Suppressor macrophage (primary cell): ENCODE measurements at places on chromosomes 3 and 15.
A peak's percentile ranks its signal among the peaks of the same experiment; 100 is the strongest.

DNA sequence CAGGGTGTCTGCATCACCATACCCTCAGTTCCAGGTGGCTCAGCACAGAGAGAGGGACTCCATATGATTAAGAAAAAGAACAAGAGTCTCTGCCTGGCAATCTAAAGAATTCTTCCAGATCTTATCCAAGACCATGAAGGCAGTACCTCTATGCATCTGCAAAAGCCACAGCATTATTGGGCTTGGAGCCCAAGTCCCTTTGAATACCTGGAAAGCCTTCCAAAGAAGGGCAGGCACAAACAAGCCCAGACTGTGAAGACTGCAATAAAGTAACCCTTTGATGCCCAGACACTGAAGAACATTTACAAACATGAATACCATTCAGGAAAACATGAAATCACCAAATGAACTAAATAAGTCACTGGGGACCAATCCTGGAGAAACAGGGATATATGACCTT, 60.9 kb upstream of the DIPK2A start:
- no peak for DNase-seq

- DNase-seq: peak; percentile 19
These were observed 1.0 kb downstream of the RFX7 start for GRCh38 chr15:56242576-56243162.

DNA sequence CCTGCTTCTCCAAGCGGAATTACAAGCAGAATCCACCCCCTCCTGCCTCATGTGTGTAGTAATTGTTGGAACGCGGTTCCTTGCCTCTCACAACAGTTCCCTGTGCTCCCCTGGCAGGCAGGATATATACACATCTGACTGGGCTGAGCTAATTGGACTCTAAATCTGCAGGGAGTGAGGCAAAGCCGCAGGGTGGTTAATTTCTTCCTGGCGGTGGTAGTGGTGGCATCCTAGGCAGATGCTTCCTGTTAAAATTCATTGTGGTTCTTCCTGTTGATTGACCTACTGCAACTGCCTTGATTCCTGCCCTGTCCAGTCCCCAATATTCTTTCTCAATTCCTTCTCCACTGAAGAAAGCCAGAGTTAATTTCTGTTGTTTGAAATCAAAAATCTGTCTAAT, 202.9 kb upstream of the PROK2 start:
- peak; percentile 56 for DNase-seq

DNA sequence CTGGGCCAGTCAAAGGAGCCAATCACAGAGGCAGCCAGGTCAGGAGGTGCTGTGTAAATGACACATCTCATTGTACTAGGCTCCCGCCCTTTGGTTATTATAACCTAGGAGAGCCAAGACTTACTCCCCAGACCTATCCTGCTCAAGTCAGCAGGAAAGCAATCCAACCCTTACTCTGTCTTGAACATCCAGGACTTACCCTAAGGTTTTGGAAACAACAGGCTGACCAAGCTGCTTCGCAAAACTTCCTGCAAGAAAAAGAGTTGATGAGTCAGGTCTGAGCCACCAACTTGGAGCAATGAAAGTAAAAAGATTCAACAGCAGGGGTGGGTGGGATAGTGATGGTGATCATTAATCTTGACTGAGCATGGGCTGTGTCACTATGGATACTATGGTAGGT, 144.4 kb downstream of the MYLK start:
- DNase-seq: no peak

- peak; percentile 11 for DNase-seq
These were observed 23.0 kb upstream of the ANP32A start for GRCh38 chr15:68843425-68844311.

- peak; percentile 21 for DNase-seq
These were observed 37.2 kb downstream of the ABHD5 start for GRCh38 chr3:43727930-43728329.

GRCh38 chr3:183114384-183115178, 15.3 kb upstream of the MCCC1 start:
- peak; percentile 40 for DNase-seq

DNA sequence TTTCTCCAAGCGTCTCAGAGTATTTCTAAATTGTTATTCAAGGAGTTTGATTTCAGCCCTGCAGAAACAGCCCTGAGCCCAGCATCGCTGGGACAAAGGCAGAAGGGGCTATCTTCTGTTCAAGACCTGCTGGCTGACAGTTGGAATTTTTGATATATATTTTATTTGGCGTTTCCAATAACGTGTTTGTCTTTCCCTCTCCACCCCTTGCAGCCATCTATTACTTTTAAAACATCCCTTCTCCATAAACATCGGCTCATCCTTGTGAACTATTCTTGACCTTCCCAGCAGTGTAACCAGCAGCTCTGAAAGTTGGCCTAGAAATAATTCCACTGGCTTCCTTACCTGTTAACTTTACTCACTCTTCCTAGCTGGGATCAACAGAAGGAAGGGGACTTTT, 5.5 kb upstream of the MEIS2 start:
- no peak for DNase-seq

DNA sequence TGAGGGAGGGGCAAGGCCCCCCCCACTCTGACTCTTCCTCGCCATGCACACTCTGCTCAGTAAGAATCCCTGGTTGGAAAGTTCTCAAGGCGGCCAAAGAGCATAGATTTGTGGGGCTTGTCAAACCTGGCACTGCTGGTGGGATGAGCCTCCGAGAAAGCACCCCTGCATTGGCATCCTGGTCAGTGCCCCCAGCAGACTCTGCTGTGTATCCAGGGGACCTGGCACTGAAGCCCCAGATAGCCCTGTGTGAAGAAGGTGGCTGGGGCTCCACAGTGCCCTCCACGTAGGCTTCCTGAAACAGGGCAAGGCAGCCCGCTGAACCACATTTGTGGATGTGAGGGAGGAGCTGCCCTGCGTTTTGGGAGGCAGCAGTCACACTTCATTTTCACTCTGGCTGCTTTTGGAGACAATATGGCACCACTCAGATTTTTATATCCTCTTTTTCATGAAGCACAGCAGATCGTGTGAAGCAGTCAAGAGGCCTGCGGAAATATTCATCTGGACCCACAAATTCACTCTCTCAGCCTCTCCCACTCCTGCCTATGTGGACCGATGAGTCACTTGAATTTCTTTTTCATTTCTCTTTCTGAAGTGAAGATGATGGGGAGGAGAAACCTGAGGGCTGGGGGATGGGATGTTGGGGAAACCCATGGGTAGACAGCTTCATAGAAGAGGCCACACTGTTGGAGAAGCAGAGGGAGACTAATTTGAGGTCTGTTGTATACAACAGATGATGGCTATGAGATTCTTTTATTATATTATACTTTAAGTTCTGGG, 88.7 kb upstream of the BCL6 start:
- DNase-seq: no peak

DNA sequence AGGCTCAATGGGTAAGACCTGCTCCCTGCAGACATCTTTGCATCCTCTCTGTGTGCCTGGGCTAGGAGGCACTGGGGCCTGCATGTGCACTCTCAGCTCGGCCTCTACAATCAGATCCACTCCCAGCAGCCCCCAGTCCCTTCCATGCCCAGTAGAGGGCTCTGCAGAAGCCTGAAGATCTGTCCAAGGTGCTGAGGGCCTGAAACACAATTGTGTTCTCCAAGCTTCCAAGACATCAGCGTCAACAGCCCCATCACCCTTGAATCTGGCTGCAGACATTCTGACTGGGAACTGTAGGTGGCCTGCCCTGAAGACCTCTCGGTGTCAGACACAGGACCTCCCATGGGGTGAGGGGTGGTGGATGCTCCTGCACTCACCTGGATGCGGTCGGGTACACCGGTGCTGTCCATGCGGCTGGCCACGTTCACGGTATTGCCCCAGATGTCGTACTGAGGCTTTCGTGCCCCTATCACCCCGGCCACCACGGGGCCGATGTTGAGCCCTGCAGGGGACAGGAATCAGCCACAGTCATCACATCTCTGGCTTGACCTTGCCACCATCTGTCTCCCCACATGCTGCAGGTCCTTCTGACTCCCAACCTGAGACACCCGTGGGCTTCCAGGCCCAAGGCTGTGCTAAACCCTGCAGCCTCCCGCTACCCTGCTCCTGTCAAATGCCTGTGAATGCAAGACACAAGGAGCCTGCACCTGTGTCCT, 84.7 kb downstream of the SEC22A start:
- peak; percentile 69 for DNase-seq

DNA sequence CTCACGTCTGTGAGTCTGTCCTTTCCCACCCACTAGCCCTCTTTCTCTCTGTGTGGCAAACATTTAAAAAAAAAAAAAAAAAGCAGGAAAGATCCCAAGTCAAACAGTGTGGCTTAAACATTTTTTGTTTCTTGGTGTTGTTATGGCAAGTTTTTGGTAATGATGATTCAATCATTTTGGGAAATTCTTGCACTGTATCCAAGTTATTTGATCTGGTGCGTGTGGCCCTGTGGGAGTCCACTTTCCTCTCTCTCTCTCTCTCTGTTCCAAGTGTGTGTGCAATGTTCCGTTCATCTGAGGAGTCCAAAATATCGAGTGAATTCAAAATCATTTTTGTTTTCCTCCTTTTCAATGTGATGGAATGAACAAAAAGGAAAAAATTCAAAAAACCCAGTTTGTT, 97.7 kb downstream of the GAP43 start:
- no peak for DNase-seq

DNA sequence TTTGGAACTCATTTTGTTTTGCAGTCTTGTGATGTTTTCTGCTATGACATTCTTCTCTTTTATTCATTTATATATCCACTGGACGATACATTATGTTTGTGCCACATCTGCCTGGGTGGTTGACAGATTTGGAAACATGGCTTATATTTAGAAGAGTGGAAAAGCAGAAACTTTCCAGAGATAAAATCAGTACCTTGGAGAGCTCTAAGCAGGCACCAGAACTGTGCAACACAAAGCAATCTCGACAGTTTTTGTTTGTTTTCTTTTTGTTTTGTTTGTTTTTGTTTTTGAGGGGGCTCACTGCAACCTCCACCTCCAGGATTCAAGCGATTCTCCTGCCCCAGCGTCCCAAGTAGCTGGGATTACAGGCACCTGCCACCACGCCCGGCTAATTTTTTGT, 45.5 kb downstream of the SYN2 start:
- DNase-seq: peak; percentile 12

DNA sequence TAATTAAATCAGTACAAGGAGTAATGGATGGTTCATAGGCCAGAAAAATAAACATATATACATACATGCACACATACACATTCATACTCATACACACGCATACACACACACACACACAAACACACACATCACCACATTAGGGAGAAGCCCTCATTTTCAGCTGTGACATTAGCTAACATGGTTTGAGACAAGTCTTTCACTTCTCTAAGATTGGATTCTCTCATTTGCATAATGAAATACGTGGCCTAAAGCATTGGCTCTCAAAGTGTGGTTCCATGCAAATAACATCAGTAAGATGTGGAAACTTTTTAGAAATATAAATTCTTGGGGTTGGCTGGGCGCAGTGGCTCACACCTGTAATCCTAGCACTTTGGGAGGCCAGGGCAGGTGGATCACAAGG, 452.6 kb downstream of the TAFA4 start:
- no peak for DNase-seq

GRCh38 chr15:73839699-73840377, 33.5 kb upstream of the TBC1D21 start:
- DNase-seq: no peak

DNA sequence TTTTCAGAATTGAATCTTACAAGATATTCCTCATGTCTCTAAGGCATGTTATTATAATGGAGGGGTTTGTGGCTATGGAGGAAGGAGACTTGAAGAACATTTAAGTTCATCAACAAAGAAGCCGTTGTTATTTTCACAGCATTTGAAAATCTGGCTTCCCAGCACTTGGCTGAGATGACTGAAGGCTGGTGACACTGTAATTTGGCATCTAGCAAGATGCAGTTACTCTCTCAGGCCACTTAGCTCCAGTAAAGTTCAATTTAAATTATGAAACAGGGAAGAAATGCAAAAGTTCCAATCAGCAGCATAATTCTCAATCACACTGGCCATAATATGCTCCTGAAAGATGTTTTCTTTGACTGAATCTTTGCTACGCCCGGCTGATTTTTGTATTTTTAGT, 139.4 kb upstream of the NUDT16 start:
- DNase-seq: no peak

DNA sequence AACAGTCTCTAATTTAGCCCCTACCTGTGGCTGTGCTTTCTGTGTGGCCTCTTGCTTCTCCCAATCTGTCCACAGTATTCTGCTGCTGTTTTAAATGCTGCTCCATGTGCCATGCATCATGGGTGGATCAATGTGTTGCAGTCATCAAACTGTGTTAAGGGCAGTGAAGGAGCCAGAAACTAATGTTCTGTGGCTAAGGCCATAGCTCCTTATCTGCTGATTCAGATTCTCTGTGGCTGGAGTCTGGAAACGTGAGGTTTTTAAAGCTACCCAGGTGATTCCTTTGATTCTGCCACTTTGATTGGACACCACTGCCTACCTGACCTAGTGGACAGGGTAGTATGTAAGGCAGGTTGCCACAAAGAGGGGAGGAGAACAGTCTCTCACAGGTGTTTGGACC, 44.8 kb downstream of the MORC1 start:
- no peak for DNase-seq

GRCh38 chr15:44092221-44092620, 102.8 kb downstream of the FRMD5 start:
- no peak for DNase-seq

DNA sequence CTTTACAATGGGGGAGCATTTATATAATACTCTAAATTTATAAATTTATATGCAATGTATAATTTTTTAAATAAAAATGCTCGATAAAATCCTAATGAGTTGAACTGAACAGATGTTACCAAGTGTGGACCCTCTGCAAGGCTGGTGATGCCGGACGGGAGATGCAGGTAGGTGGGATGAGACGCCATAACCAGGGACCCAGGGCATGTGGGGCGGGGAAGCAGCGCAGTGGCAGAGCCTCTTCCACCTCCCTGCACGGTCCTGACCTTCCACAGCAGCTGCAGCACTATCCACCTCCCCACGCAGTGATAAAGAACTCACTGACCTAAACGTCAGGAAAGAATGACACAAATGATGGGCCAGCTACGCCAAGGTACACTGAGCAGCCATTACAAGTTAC, 12.8 kb downstream of the PCSK6 start:
- no peak for DNase-seq

DNA sequence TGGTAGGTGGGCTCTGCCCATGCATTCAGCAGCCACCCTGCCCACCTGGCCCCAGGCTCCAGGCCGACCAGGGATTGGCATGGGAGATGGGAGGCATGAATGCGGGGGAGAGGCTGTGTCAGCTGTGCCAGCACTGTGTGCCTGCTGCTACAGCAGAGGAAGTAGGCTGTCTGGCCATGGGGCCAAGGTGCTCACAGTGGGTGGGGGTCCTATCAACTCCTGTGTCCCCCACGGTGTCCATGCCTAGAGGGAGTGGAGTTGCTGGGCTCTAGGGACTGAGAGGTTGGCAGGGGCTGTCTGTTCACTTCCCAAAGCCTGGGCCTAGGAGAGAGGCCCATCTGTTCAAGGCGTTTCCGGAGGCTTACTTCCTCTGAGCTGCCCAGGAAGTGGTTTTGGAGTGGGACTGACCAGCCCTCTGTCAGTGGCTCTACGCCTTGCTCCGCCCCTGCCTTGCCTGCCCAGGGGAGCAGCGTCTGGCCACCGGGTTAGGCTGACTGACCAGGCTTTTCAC, 5.8 kb downstream of the PRKCD start:
- peak; percentile 82 for DNase-seq

- DNase-seq: no peak
These were observed 36.0 kb downstream of the PDIA5 start for GRCh38 chr3:123102826-123103225.

GRCh38 chr3:112138219-112138969, 5.3 kb upstream of the GCSAM start:
- peak; percentile 46 for DNase-seq

GRCh38 chr3:74642876-74643275, 28.4 kb upstream of the CNTN3 start:
- no peak for DNase-seq
